ENCODE measurements at places on chromosomes 5 and 9.

DNA sequence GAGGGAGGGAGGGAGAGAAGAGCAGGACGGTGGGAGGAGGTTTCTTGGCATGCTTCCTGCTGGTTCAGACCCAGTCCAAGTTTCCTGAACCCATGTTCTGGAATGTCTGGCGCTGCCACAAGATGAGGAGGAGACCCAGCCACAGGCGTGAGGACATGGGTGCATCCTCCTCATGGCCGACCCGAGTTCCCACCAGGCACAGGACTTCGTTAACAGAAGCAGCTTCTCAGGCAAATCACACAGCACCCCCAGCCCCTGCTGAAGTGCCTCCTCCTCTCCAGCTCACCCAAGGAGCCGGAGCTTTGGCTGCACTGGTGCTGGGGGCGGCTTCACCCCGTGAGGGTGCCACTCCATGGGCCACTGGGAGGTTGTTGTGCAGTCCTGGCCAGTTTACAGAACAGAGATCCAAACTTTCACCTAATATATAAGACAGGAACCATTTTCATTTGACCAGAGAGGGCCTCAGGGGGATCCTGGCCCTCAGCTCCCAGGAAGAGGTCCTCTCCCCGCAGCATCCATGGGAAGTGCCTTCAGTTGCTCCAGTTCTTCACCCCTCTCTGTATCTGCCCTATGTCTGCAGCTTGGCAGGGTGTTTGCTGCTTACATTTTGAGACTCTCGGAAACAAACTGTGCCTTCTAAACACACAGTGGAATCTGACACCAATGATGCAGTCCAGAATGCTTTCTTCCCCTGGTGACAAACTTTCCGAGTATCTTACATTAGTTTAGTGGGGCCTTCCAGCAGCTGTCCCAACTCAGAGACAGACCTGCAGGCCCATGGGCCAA is 10.2 kb upstream of the NKD2 start:
- DNase-seq: peak; percentile 34

DNA sequence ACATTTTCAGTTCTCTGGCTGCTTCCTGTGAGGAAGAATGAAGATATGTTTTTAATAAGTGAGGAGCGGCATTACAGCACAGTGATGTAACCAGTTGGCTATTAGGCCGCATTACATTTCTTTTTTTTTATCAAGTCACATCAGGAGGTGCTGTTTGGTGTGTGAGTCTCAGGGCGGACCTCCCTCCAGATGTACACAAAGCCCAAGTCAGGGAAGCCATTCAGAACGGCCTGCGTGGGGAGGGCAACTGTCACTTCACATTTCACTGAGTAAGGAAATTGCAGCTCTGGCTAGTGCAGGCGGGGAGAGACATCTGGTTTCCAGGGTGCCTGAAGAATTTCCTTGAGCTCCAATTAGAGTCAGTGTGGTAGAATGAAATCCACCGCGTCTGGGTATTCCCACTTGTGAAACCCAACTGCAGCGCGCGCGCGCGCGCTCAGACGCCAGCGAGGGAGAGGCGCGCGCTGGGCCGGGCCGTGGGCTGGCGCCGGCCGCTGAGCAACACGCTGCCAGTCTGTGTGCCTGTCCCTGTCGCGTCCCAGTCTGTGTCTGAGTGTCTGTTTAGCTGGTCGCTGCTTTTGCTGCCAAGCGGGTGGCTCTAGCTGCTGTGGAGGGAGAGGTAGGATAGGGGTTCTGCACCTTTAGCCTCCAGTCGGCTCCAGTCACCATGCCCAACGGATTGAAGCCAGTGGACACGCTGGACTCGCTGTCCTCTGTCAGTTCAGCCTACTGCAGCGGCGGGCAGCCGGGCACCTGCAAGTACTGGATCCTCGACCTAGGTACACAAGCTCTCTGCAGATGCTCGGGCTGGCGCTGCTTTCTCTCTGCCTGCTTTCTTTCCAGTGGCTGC is 140.8 kb upstream of the OTULINL start:
- peak; percentile 81 for DNase-seq

GRCh38 chr5:79898611-79899010 is 92.5 kb downstream of the MTX3 start:
- DNase-seq: no peak

GRCh38 chr9:130444565-130445221 is at the start of gene ASS1:
ASS1 (plus strand) TSS chr9:130444961; CDS start chr9:130452229, 7,268 bp downstream.
- DNase-seq: peak; percentile 86

DNA sequence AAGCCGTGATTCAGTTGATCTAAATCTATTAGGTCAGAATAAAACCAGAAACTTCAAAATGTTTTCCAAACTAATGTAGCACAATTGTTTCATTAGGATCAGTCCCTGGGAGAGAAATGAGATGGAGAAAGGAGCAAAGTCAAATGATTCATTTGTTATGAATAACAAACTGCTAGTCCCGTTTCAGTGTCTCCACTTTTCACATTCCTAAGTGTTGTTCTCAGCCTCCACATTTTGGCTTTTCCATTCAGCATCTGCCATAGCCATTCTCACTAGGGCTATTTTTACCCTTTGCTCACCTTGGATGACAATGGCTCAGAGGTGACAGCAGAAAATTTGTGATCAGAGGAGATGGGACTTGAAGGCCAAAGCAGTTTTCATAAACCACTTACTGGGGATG is 314.1 kb upstream of the KIF2A start:
- DNase-seq: no peak

GRCh38 chr5:115549154-115549553 is 4.6 kb upstream of the FEM1C start:
- no peak for DNase-seq

DNA sequence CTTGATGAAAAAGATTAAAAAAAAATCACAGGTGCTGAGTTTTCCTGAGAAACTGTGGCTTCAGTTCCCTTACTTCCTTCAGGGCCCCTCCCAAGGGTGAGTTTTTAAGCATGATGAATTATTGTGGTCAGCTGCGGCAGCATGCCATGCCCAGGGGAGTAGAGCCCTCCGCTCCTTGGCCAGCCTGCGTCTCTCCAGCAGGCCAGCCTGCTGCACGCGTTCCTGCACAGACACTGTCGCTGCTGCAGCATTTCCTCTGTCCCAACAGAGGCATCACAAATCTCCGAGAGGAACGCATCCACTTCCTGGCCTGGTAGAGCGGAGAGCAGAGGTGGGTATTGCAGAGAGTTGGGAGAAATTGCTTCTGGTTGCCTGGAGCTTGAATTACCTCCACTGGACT is 26.1 kb upstream of the GLRA1 start:
- no peak for DNase-seq

DNA sequence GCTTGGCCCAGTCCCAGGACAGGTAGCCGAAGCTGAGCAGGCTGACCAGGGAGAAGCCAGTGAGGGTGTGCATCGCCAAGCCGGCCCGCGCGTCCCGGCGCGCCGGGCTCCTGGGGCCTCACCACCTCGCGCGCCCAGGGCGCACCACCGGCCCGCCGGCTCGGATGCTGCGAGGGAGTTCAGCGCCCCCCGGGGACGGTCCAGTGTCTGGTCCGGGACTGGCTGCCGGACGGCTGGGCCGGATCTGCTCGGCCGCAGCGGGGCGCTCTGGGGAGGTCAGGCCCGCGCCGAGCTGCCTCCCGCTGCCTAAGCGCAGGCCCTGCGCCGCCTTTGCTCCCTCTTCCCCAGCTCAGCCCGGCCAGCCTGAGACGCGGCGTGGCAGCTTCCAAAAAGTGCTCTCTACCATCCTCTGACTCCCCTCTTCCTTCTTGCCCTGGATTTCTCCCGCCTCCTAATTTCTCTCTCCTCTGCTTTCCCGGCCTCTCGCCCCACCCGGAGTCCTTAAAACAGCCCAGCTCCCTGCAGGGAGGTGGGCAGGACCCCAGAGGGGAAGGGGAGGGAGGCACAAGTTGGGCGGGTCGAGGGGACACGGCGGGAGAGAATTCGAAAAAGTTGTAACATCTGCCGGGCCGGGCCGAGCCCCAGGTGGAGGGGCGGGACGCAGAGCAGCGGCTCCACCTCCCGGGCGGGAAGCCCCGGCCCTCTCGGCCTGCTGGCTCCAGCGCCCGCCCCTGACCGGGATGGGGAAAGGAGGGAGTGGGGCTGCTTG is at the start of gene ARSI:
Gene ARSI (minus strand): TSS at position 605 of the 769 bp plus-strand sequence. CDS start 532 bp downstream, at position 73.
- peak; percentile 66 for DNase-seq

DNA sequence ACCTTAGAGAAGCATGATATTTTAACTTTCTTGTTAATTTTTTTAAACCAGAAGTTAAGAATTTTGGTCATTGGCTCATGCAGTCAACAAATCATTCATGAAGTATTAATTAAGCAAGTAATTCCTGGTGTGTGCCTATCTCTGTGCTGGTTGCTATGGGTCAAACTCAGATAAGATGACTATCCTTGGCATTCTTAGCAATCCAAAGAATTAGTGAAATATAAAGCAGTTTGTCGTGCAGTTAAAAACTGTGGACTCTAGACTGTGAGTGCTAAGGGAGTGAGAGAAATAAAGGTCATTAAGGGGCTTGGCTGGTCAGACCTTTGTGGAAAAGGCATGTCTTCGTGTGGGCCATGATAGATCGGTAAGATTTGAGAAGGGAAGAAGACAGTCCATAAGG is 4.8 kb downstream of the CYFIP2 start:
- DNase-seq: no peak

- no peak for DNase-seq
These were observed 3.2 kb downstream of the COMMD10 start for GRCh38 chr5:116088062-116088461.

- DNase-seq: peak; percentile 50
These were observed 118.6 kb upstream of the MAST4 start for GRCh38 chr5:66477596-66477995.

- no peak for DNase-seq
These were observed 31.6 kb upstream of the PITX1 start for GRCh38 chr5:135065306-135066265.

- DNase-seq: no peak
These were observed 35.0 kb upstream of the NSMF start for GRCh38 chr9:137494104-137494544.

GRCh38 chr9:84613431-84613830 is 56.1 kb upstream of the NTRK2 start:
- no peak for DNase-seq

DNA sequence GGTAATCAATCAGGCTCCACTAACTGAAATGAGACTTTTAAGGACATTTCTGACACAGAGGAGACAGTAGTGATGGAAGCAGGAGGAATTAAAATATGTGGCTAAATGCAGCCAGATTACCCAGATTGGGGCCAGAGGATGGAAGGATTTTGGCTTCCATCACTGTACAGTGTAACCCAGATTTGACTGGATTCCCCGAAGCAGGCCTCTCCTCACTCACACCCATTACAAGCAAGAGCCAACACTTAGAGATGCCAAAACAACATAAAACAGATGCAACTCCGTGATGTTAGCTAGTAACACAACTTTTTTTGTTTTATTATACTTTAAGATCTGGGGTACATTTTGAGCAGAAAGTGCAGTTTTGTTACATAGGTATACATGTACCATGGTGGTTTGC is 17.6 kb downstream of the TEK start:
- no peak for DNase-seq

- no peak for DNase-seq
These were observed 1.6 kb downstream of the PDGFRB start for GRCh38 chr5:150153957-150154617.

DNA sequence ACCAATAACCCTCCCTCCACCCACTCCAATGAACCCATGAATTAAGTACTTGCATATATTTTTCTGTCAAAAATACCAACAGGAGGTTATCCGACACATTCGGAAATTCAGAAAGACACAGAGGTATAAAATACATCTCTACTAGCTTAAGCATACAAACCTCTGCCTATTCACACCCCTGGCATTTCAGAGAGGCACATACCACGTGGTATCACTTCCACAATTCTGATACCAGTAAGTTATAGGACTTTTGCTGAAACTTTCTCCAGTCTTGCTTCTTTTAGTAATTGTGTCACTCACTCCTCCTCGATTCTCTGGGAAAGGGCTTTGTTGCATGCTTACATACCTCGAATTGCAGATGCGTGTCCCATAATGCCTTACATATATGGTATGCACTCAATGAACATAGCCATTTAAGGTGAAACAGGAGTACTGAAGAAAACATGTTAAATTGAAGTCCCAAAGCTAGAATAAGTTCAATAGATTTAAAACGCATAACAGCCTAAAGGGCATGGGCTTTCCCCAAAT is 58.1 kb downstream of the TLE1 start:
- no peak for DNase-seq

GRCh38 chr5:57784121-57784520 is 301.5 kb upstream of the ACTBL2 start:
- DNase-seq: no peak
